ENCODE measurements at places on chromosomes 16 and 17. TPM values are rescaled to one million over a fixed set of nuclear protein-coding genes. Genes with fewer than 3 reads are reported as not detected.

GRCh38 chr16:17224879-17225281 is 245.9 kb downstream of the XYLT1 start:
- no peak overlapping the region for H3K4me3 ChIP-seq
- peaks cover 24% of the 10 kb centered on the region for H3K4me1 ChIP-seq
- peaks cover 5% of the 10 kb centered on the region for H3K36me3 ChIP-seq
- no peaks in the 10 kb centered on the region for H3K27me3 ChIP-seq

GRCh38 chr16:87339086-87339723 is 22.0 kb upstream of the C16orf95 start:
- peaks cover 7% of the 10 kb centered on the region for H3K4me1 ChIP-seq
- peak overlapping the region; percentile 23 for H3K27ac ChIP-seq
- H3K27me3 ChIP-seq, result no peaks in the 10 kb centered on the region
- H3K4me3 ChIP-seq, result no peak overlapping the region

DNA sequence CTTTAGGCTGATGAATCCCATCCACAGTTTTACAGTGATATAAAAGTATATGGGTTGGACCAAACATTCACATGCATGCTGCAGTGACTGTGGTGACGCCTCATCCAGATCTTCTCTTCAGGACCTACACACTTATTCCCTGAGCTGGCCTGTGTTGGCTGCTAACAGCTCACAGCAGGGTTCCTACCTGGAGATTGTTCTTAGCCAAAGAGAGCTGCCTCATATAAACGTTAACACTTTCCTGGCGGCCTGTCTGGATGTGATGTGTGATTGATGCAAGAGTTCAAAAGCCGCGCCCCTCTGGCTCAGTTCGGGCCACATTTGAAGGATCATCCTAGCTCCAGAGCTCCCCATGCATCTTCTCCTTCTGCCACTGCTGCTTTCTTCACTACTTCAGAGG is 93.0 kb upstream of the NETO2 start:
- no peak for DNase-seq
- H3K27me3 ChIP-seq, result no peaks in the 10 kb centered on the region
- H3K4me3 ChIP-seq, result no peak overlapping the region
- H3K36me3 ChIP-seq, result peaks cover 8% of the 10 kb centered on the region

DNA sequence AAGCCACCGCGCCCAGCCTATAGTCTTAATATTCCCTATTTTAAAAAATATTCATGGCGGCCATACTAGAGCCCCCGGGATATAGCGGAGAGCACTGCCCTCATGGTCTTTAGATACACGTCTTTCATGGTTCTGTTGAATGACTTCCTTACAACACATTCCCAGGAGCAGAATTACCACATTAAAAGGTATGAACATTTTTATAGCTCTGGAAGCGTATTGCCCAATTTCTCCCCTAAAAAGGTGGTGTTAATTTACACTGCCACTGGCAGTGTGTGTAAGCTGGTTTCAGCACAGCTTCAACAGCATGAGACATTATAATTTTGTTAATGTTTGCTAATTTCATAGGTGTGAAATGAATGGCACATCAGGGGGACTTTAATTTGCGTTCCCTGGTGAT is 19.0 kb downstream of the C17orf100 start:
- no peaks in the 10 kb centered on the region for H3K4me1 ChIP-seq
- H3K36me3 ChIP-seq, result no peaks in the 10 kb centered on the region
- peaks cover 26% of the 10 kb centered on the region for H3K27me3 ChIP-seq
- H3K4me3 ChIP-seq, result no peak overlapping the region

MYLK3 gene
- 0.12 TPM for total RNA-seq

UMOD gene
- total RNA-seq, result not detected

NTN1 gene
- total RNA-seq, result 17.4 TPM
